HTR-8/SVneo (cell line): ENCODE measurements at places on chromosomes 2 and 18.

- no peak for DNase-seq
Measured at GRCh38 chr2:12720278-12720620, 3.5 kb downstream of the TRIB2 start.

- no peak for DNase-seq
Measured at GRCh38 chr2:129716781-129717559, 262.5 kb upstream of the RAB6C start.

GRCh38 chr18:67496469-67496868, 20.1 kb downstream of the DSEL start:
- no peak for DNase-seq

- DNase-seq: no peak
Measured at GRCh38 chr2:29162204-29162928, 47.2 kb downstream of the CLIP4 start.

DNA sequence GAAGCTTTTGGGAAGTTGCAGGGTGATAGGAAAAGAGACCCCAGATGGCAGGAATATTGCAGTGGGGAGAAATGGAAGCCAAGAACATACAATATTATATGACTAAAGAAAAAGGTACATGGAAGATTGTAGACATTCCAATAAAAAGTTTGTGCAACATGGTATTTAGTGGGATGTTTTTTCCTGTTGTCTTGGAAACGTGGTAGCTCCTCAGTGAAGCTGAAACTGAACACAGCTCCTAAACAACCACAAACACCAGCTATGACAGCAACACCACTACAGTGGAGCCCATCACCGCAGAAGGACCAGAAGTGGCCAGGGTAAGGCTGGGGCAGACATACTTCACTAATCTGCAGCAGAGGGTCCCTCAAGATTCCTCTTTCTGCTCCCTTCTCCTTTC, 246.8 kb downstream of the CDH20 start:
- DNase-seq: no peak
